Epithelial cell of umbilical artery (primary cell): ENCODE measurements at places on chromosomes 7 and 10. TPM values are rescaled to one million over a fixed set of nuclear protein-coding genes. Genes with fewer than 3 reads are reported as not detected.

Gene GNAT3
- not detected in 2 replicates for total RNA-seq

Gene PRTFDC1
- total RNA-seq, result 15.9 and 19.9 TPM in 2 replicates

Gene XRCC2
- total RNA-seq, result 4.4 and 4.5 TPM in 2 replicates

Gene PRXL2A
- 184 and 233 TPM in 2 replicates for total RNA-seq

Gene RUFY2
- total RNA-seq, result 18.8 and 20.4 TPM in 2 replicates

Gene HNRNPA2B1
- total RNA-seq, result 170 and 180 TPM in 2 replicates

Gene ANKRD1
- 1,195 and 1,657 TPM in 2 replicates for total RNA-seq

Gene RBP3
- not detected in 2 replicates for total RNA-seq

Gene TOMM7
- total RNA-seq, result 71.0 and 146 TPM in 2 replicates
